Transverse colon (tissue), 4 donors: ENCODE measurements at places on chromosomes 5 and 9.

DNA sequence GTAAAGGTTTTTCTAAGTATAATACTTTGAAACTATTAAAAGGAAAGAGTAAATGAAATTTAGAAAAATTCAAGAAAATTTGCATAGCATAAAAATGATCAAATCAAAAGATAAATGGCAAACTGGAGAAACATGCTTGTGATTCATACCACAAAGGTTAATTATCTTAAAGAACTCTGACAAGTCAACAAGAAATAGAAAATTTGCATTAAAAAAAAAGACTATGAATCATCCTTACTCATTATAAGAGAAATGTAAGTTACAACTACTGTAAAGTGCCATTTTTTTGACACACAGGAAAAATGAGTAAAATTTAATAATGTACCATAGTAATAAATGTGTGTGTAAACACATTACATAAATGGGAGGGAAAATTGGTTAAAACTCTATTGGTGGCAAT, 624.4 kb upstream of the C9orf72 start:
- H3K27me3 ChIP-seq, result no peaks in the 10 kb centered on the region
- no peaks in the 10 kb centered on the region for H3K4me1 ChIP-seq
- H3K36me3 ChIP-seq, result no peaks in the 10 kb centered on the region
- no peak overlapping the region for H3K4me3 ChIP-seq
- H3K27ac ChIP-seq, result no peak overlapping the region

- H3K4me1 ChIP-seq, result no peaks in the 10 kb centered on the region
- H3K27me3 ChIP-seq, result no peaks in the 10 kb centered on the region
- H3K27ac ChIP-seq, result no peak overlapping the region
These were observed 319.2 kb upstream of the PANK3 start for GRCh38 chr5:168898247-168898911.

DNA sequence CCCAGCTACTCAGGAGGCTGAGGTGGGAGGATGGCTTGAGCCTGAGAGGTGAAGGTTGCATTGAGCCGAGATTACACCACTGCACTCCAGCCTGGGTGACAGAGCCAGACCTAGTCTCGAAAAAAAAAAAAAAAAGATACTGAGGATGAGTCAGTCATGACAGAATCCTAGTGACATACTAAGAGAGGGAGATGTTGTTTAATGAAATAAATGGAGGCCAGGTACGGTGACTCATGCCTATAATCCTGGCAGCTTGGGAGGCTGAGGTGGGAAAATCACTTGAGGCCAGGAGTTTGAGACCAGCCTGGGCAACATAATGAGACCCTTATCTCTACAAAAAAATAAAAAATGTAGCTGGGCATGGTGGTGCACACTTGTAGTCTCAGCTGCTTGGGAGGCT, 107.2 kb downstream of the ZFAND5 start:
- DNase-seq, result no peak
- no peak overlapping the region for H3K4me3 ChIP-seq
- H3K4me1 ChIP-seq, result no peaks in the 10 kb centered on the region
- H3K27ac ChIP-seq, result no peak overlapping the region

- no peaks in the 10 kb centered on the region for H3K27me3 ChIP-seq
- H3K4me1 ChIP-seq, result peaks cover 8% of the 10 kb centered on the region
- no peak overlapping the region for H3K4me3 ChIP-seq
- no peak overlapping the region for H3K27ac ChIP-seq
- DNase-seq, result no peak
These were observed 98.3 kb downstream of the SUSD1 start for GRCh38 chr9:112076814-112077213.

DNA sequence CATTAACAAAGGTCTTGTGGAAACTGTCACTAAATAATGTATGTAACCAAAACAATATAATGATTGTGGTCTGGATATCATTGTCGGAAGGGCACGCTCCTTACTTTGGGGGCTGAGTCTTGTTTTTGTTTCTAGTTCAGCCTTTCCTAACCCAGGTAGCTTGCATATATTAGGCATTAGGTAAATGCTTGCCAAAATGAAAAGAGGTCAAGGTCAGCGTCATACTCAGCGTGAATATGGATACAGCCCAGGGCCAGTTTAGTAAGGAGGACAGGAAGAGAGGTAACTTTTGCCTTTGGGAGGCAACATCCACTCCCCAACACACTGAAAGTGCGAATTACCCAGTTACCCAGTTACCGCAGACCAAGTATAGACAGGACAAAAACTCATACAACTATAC, 171.4 kb downstream of the RAB3C start:
- H3K27me3 ChIP-seq, result no peaks in the 10 kb centered on the region
- H3K4me3 ChIP-seq, result no peak overlapping the region
- no peak overlapping the region for H3K27ac ChIP-seq
- H3K36me3 ChIP-seq, result no peaks in the 10 kb centered on the region

DNA sequence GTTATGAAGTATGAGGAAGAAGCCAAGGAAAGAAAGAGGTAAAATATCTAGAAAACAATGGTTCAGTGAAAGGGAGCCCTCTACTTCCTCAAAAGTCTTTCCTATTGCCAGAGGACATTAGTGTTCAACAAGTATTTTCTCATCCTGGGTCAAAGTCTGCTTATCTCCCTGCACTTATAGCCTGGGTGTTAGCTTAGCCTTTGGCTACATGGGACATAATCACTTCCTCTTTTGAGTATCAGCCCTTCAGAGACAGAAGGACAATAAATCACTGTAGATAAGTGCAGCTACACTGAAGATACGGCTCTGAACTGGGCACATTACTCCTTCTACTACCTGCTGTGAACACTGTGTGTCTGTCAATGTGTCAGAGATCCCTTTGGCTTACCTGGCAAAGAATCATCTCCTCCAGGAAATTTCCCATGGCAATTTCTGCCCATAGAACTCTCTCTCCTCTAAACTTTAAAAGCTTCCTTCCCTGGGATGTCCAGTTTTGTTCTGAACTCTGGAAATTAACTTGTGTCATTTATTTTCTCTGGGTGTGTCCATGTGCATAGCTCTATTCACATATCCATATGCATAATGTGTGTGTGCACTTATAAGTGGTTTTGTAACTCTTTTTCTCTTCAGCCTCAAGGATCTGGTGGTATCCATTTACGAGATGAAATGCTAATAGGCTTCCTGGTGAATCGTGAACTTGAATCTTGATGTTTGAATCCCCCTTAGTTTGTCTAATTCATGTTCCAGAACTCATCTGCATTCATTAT, 30.0 kb upstream of the RECK start:
- H3K27me3 ChIP-seq, result no peaks in the 10 kb centered on the region
- peaks cover 12% of the 10 kb centered on the region for H3K4me1 ChIP-seq
- H3K36me3 ChIP-seq, result no peaks in the 10 kb centered on the region
- no peak overlapping the region for H3K4me3 ChIP-seq
- DNase-seq, result no peak

DNA sequence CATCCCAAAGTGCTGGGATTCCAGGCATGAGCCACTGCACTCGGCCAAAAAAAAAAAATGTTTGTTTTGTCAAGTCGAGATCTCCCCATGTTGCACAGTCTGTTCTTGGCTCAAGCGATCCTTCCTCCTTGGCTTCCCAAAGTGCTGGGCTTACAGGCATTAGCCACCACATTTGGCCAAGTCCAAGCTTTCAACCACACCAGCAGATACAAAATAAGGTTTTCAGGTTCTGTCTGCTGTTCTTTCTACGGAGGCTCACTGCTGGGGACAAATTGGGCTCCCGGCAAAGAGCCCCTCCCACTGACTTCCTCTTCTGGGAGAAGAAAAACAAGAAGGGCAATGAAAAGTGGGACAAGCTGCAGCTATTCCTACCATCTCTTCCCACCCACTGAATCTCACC, 37.6 kb upstream of the GGTA1 start:
- no peaks in the 10 kb centered on the region for H3K4me1 ChIP-seq
- H3K4me3 ChIP-seq, result no peak overlapping the region
- no peak for DNase-seq
- H3K27ac ChIP-seq, result no peak overlapping the region
- H3K27me3 ChIP-seq, result no peaks in the 10 kb centered on the region
- H3K36me3 ChIP-seq, result no peaks in the 10 kb centered on the region
